ENCODE measurements at places on chromosomes 2 and 18. TPM values are rescaled to one million over a fixed set of nuclear protein-coding genes. Genes with fewer than 3 reads are reported as not detected.

- no peak for DNase-seq
These were observed 270.0 kb upstream of the RAB12 start for GRCh38 chr18:8339210-8339609.

DNA sequence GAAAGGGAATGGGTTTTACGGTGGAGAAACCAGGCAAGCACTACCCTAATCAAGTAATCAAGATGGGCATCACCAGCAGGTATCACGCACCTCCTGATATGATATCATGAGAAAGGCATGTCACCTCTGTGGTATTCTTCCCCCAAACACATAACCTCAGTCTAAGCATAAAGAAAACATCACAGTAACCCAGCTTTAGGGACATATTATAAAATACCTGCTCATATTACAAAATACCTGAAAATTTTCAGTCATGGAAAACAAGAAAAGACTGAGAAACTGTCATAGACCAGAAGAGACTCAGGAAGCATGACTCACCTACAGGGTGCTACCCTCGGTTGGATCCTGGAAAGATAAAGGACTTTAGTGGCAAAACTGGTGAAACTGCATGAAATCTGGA is 30.5 kb downstream of the GCKR start:
- no peak for DNase-seq

GRCh38 chr18:36724591-36725001 is 104.2 kb downstream of the TPGS2 start:
- no peak for DNase-seq

The CD8B gene
- 11.7 TPM for total RNA-seq

GRCh38 chr2:122236152-122236874 is 480.9 kb downstream of the TSN start:
- no peak for DNase-seq

DNA sequence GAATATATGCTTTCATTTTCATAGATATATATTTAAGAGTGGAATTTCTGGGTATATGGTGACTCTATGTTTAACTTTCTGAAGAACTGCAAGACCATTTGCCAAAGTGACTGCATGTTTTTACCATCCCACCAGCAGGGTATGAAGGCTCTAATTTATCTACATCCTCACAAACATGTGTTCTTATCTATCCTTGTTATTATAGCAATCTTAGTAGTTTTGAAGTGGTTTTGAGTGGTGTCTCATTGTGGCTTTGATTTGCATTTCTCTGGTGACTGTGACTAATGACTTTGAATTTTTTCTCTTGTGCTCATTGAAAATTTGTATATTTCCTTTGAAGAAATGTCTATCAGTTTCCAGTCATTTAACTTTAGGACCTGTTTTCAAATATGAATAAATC is 310.2 kb upstream of the NRP2 start:
- DNase-seq, result no peak

GRCh38 chr2:235384624-235385023 is 109.2 kb upstream of the AGAP1 start:
- no peak for DNase-seq

The ABCG8 gene
- not detected for total RNA-seq

- no peak for DNase-seq
These were observed 65.9 kb upstream of the TMEM200C start for GRCh38 chr18:5961097-5961827.

DNA sequence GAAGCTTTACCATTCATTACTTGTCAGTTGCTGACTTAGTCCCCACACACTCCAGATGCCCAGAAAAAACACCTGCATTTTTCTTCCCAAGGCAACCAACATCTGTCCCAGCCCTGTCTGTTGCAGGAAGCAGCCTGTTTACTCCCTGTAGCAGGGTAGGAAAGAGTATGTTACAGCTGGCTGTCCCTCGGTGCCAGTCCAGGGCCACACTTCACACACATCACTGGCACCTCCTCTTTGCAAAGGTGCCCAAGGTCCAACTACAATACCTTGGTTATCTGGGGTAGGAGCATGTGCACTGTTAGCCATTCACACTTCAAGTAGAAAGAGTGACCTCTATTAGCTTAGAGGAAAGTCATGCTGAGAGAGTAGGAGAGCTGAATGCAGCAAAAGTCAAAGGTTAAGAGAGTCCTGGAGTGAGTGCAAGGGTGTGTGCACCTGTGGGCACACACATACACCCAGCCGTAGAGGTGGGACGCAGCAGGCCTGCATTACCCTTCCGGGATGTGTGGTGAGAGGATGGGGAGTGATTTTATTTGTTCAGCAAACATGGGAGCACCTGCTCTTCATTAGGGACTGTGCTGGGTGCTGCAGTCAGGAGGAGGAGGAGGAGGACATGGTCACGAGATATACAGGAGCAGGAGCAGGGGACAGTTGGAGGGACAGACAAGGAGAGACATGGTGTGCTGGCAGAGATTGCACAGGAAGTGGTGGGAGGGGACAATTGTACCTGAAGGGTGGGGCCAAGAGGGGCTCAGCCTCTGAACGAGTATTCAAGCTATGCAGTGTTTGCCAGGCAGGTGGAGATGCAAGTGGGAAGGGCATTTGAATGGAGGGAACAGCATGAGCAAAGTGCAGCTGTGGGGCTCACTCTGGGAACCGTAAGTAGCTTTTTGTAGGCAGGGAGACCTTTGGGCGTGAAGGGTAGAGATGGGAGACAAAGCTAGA is 69.8 kb downstream of the TSN start:
- no peak for DNase-seq

DNA sequence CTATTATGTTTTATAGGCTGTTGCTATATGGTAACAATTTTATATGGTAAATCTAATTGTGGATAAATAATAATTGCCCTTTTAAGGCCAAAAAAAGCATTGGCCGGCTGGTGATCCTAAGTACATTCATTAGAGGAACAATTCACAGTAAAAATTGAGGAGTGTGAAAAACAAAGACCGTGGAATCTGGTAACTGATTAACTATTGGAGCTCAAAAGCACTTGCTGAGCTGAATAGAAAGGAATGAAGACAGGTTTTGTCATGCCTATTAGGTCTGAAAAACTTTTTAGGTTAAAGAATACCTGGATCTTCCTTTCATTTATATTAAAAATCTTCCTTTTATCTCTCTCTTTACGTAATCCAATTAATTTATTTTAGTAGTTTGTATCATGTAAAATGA is 18.5 kb upstream of the RBBP8 start:
- DNase-seq, result no peak

GRCh38 chr2:204749319-204749718 is 204.0 kb downstream of the PARD3B start:
- DNase-seq, result no peak

DNA sequence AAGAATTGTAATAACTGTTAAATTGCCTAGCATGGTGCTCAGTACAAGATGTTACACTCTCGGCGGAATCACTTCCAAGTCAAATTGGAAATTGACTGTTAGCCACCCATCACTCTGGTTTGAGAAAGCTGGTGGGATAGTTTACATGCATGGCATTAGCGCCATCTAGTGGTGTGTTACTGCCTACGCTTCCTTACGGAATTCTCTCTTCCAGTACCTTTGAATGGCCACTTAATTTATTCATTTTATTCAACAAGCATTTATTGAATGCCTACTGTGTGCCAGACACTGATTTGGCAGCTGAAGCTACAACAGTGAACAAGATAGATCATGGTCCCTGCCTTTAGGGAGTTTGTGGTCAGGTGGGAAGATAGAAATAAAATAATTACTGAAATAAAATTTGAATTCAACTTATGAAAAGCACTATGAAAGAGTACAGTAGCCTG is 171.2 kb downstream of the TMEM247 start:
- DNase-seq, result peak; percentile 61

DNA sequence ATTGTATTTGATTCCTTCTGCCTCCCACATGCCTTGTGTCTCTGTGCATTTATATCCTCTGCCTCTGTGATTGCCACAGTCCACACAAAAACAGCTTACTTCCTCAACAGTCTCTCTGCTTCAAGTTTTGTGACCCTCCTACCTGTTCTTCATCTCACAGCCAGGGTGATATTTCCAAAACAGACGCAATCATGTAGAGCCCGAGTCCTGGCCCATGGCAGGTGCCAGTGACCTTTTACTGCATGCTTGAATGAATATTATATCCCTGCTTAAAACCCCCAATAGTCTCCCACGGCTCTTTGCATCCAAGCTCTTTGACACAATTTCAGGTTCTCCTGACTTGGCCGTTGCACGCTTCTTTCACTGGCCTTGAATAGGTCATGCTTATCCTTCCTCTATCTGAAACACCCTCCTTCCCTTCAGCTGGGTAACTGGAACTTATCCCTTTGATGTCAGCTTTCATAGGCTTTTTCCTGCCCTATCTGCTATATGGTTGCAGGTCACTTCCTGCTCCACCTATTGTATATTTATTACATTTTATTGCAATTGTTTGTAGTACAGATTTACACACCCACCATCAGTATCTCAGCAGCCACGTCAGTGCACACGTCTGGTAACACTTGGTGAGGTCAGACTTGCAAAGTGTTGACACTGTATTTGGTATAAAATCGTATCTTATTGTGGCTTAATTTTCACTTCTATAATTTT is 29.7 kb upstream of the IL1B start:
- DNase-seq, result no peak

GRCh38 chr2:10884574-10884975 is 27.2 kb upstream of the KCNF1 start:
- DNase-seq, result no peak

GRCh38 chr2:104845552-104845931 is 8.4 kb upstream of the POU3F3 start:
- no peak for DNase-seq

- DNase-seq, result no peak
These were observed 385.0 kb upstream of the TNP1 start for GRCh38 chr2:217244815-217245214.

The ICA1L gene
- 3.3 TPM for total RNA-seq

DNA sequence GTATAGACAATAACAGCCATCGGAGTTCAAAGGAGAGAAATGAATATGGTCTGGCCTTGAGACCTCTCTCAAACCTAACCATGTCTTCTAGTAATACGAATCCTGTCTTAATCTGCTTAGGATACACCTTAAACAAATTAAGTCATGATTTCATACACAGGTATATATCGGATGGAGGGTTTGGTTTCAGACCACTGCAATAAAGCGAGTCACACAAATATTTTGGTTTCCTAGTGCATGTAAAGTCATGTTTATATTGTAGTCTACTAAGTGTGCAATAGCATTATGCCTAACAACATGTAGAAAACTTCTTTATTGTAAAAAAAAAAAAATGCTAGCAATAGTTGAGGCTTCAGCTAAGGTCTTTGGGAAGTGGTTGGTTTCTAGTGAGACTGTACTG is 73.8 kb downstream of the EML6 start:
- DNase-seq, result no peak

The FBLN7 gene
- 21.8 TPM for total RNA-seq

GRCh38 chr2:54597153-54597848 is 126.2 kb upstream of the EML6 start:
- DNase-seq, result no peak

GRCh38 chr2:100247256-100248043 is 74.9 kb downstream of the LONRF2 start:
- no peak for DNase-seq

The ASB18 gene
- total RNA-seq, result not detected

GRCh38 chr2:104448661-104449440 is 405.1 kb upstream of the POU3F3 start:
- DNase-seq, result no peak

DNA sequence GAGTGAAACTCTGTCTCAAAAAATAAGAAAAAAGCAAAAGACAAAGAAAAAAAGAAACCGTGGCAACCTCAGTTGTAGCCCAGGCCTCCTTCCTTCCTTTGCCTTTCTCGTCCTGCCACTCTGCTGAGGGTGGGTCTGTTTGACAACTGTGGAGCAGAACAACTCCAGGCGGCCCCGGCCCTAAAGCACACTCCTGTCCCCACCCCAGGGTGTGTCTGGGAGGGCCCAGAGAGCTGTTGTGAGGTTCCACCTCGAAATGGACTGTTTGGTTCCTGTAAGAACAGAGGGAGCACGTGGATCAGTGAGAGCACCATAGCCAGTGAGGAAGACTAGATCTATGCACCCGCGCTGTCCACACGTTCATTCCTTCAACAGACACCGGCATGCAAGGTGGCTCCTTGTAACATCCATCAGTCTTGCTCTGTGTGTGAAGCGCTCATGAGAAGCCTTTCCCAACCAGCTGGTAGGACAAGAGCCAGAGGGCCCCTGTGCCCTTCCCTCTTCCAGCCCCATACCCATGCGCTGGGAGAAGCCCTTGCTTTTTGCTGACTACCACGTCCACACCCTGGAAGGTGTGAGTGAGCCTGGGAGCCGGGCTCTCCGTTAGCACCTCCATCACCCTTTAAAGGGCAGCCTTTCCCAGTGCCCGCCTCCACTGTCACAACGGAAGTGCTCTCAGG is 61.6 kb downstream of the SOWAHC start:
- DNase-seq, result no peak

The CASP8 gene
- 45.8 TPM for total RNA-seq

The AGAP1 gene
- total RNA-seq, result 2.1 TPM

- DNase-seq, result no peak
These were observed 300.1 kb upstream of the SLC8A1 start for GRCh38 chr2:40751981-40752380.

GRCh38 chr2:167681234-167682015 is 566.0 kb downstream of the STK39 start:
- DNase-seq, result no peak

DNA sequence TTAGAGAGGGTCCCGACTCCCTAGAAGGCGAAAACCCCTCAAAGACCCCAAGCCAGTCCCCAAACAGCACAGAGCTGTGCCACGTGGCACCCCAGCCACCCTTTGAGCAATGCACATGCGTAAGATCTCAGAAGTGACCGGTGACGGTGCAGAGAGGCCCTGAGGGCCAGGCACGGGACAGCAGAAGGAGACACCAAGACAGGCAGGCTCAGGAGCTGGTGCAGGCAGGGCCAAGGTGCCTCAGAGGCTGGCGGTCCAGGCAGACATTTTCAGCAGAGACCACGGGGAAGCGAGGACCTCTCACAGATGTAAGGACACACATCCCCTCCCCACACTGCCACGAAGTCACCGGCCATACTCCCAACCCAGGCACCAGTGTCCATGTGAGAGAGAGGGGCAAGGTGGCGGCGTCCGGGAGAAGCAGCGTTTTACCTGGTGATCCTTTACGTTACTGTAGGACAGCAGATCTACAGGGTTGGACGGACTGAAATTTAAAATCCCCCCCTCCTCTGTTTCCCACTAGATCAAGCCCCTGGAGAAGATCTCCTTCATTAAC is 2.0 kb upstream of the RAB17 start:
- no peak for DNase-seq

The KCNIP3 gene
- total RNA-seq, result not detected

- no peak for DNase-seq
These were observed 66.8 kb downstream of the TET3 start for GRCh38 chr2:74051504-74051903.

GRCh38 chr2:42906557-42907411 is 114.4 kb upstream of the HAAO start:
- DNase-seq, result no peak

The ANO7 gene
- 0.63 TPM for total RNA-seq

DNA sequence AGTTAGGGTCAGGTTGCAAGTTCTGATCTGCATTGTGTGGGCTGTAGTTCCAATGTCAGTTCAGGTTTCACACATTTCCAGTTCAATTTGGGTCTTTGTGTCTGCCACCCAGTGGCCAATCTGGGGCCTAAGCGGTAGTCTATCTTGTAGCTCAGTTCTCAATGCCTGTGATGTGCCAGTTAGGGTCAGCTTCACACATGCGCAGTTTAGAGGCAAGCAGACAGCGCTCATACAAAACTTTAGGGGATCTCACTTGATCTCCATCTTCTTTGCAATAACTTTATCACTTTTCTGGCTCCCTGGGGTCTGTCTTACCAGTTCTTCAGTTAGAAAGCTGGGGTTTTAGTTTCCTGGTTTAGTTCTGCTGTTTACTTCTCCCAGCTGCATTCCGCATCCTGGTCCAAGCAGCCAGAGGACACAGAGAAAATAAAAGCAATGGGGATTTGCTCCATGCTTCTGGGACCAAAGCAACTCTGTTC is 11.0 kb upstream of the ZNF24 start:
- DNase-seq, result peak; percentile 52

Measured in activated T-cell treated with anti-CD3 and anti-CD28 coated beads, Interleukin-2, amount 50 U/mL, for 4 hours (primary cell).